ELR (cell line): ENCODE measurements at places on chromosomes 4 and X.

DNA sequence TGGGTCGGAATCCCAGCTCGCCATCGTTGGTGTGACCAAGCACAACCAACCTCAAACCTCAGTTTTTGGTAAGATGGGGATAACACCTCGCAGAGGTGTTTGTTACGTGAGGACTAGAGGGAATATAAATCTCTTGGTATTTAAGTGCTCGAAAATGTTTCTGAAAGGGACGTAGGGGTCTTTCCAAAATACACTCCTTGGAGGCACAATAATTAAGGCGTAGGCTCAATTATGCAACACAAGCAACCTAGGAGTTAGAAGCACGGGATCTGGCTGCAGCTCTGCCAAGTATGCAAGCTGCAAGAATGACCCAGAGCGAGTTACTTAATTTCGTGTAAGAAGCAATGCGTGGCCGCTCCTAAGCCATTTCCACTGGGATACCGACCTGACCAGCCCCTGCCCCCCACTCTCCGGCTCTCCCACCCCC lies 552 bp downstream of the ADH5 start:
- peak; percentile 62 for DNase-seq

DNA sequence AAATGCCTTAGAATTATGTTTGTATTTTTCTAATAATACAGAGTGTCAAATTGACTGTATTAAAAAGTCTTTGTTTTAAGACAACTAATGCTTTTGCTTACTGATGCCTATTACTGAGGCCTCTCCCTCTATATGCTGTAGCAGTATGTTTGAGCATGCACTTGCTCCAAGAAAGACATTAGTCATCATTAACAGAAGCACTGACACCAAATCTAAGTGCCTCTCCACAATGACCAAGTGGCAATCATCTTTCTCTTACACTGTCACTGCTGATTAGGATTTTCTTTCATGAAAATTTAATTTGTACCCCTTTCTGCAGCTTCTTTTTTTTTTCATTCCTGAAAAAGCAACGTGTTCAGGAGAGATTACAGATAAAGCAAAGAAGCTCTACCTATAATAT lies 11.1 kb upstream of the MAB21L2 start:
- DNase-seq = peak; percentile 8

- no peak for DNase-seq
Measured at GRCh38 chr4:134958862-134959261, 757.3 kb upstream of the PABPC4L start.

GRCh38 chrX:56764975-56765791 lies 36.1 kb downstream of the NBDY start:
- DNase-seq = no peak

DNA sequence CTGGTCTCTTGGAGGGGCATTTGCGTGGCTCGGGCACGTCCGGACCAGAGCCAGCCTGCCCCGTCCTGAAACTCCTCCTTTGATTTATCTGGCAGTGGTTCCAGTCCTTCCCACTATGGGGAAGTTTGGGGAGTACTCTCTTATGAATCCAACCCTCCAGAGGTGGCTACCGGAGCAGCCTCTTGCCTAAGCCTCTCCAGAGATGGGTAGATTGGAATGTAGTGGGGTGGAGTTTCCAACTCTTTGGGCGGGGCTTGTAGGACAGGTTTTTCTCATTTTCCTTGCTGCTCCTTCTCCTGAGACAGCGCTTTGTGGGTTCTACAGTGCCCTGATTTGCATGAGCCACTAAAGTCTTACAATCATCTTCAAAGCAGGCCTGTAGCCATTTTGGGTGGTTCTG lies 60.1 kb upstream of the XAGE1B start:
- no peak for DNase-seq

- DNase-seq = no peak
Measured at GRCh38 chr4:38192516-38192915, 232.3 kb downstream of the PTTG2 start.

- DNase-seq = no peak
Measured at GRCh38 chrX:6223516-6223915, 5.2 kb downstream of the NLGN4X start.

- DNase-seq = no peak
Measured at GRCh38 chr4:169222761-169223160, 48.0 kb downstream of the SH3RF1 start.

GRCh38 chr4:1293991-1294390 lies 4.3 kb downstream of the MAEA start:
- DNase-seq = no peak
